GM23248 (cell line): ENCODE measurements at places on chromosomes 5 and 9. TPM values are rescaled to one million over a fixed set of nuclear protein-coding genes. Genes with fewer than 3 reads are reported as not detected.
A peak's percentile ranks its signal among the peaks of the same experiment; 100 is the strongest.

DNA sequence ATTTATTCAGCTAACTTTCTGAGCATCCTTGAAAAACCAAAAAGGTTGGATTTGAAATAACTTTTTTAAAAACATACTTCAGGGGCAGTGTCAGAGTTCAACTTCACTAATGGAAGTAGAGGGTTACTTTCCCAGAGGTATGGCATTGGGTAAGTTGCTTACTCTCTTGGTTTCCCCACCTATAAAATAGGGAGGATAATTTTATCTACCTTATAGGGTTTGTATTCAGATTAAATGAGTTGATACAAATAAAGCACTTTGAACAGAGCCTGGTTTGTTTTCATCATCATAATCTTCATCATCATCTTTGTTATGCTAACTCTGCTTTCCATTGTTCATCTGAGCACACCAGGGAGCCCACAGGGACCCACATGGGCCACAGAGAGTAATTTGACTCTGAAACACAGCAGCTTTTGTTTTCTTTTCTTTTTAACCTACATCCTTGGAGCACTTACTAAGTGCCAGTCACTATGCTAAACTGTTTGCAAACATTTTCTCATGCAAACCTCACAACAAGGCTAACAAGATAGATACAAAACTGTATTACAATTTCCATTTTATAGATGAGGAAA is 179.1 kb upstream of the SLC24A2 start:
- DNase-seq = no peak

DNA sequence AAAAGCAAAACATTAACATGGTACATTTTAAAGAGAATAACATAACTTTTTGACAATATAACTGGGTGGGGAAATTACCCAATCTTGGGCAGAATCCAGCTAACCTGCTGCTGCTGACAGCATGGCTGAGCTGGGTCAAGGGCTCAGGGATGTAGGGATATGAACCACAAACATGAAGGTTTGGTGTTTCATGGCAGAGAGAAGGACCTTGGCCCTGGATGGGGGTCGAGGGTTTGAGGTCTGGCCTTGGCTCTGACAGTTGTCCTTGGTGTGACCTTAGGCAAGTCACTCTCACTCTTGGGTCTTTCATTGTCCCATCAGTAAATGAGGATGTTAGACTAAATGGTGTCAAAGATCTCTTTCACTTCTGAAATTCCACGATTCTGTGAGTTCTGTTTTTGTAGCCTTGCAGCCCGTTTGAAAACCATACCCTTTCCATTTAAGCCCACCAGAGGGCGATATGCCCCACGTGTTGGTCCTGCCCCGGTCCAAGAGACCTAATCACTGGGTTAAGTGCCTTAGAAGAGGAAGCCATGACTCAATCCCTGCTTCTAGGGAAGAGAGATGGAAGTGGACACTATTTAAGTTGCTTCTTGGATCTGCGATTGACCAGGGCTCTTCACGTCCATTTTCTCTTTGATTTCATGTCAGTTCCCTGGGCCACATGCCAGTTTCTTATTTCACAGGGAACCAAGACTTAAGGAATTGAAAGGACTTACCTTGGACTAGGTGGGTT is 56.8 kb upstream of the TEX48 start:
- DNase-seq = peak; percentile 95

DNA sequence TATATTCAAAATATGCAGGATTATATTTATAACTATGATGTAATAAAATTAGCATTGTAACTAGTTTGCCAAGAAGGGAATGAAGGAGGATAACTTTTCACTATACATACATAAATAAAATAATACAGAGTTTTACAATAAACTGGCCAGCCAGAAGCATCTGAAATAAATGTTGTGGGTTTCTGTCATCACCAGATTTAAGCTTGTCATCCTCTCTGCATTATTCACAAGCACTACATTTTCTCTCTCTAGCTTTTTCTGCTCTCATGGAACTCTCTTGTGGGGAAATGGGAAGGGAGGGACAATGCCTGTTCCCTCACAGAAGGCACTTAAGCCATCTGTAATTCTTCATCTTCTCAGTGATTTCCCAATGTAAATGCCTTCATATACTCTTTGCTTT is 626.8 kb downstream of the SEMA5A start:
- DNase-seq = no peak

DNA sequence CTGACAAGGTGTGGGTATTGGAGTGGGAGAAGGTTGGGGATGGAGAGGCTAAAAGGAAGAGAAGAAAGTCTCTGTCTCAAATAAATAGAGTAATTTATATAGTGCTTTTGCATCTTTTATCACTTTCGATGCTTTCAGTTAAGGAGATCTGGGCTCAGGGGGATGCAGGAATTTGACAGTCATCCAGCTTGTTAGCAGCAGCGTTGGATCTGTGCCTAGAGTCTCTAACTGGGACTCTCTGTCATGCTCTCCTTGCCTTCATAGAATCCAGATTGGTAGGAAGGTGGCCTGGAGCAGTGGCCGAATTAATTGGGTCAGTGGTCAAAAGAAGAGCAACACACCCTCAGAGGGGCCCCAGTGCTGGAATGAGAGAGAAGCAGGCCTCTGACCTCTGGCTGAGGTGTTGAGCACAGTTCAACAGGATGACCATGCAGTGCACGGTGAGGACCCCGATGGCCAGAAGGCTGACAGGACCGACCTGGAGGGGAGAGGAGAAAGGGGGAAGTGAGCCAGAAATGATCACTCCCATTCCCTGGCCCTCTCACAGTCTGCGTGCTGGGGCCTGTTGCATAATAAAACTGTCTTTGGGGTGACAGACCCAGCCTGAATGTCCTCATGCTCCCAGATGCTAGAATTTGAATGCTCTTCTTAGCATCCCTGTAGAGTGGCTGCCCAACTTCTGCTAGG is 7.6 kb downstream of the SLC36A3 start:
- no peak for DNase-seq

GRCh38 chr5:172546196-172546595 is 91.9 kb upstream of the SH3PXD2B start:
- no peak for DNase-seq

DNA sequence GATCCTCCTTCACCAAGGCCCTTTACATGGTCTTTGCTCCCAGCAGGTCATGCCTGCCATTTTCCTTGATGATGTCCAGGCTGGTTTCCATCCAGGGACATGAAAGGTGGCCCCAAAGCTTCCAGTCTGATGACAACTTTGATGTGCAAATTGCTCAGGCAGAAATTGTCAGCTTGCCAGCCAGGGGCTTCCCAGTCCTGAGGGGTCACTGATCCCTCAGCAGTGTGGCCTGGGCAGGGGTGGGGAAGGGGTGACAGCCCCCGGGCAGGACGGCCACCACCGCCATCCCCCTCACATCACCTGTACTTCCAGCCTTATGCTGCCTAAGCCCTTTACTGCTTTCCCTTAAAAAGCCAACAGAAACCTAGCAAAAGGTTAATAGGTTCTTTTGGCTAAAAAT is 96.3 kb downstream of the ANKRD33B start:
- no peak for DNase-seq

DNA sequence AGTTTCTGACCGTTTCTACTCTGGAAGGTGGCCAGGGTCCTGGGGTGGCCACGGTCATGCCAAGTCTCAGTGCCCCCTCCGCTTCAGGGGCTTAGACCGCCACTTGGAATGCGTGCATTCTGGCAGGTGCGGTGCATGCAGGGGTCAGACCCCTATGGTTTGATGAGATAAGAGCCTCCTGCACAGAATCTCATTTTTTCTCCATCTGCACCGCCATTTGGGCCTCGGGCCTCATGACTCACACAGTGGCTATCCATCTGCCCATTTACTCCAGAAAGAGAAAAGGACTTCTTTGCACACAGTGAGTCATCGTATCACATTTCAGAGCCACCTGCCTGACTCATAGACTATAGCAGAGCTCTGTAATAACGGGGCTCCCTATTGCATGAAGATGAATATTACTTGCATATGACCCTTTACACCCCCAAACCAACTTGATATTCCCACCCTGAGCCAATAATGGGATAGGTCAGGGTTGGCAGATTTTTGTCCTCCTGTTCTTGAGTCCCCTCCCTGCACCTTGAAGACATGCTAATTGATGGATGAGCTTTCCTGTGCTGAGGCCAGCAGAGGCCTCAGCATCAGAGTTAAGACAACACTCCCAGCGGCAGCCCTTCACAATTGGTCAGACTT is 157.4 kb downstream of the NR3C1 start:
- peak; percentile 97 for DNase-seq

GRCh38 chr5:127400946-127401670 is 110.5 kb downstream of the MEGF10 start:
- DNase-seq = no peak

DNA sequence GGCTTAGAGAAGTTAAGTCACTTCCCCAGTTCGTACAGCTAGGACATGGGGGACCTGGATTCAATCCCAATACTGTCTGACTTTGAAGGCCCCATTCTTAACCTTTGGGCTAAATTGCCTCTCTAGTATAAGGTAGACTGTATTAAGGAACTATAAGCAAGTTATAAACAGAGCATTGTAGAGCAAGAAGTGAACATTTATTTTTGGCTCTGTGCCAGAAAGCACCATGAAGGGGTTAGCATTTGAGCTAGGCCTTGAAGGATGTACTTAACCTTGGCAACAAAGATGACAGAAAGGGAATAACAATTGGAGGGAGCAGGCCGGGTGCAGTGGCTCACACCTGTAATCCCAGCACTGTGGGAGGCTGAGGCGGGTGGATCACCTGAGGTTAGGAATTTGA is 32.8 kb downstream of the GALNT10 start:
- DNase-seq = no peak

- peak; percentile 31 for DNase-seq
Measured at GRCh38 chr9:107312376-107313050, 29.4 kb downstream of the RAD23B start.

DNA sequence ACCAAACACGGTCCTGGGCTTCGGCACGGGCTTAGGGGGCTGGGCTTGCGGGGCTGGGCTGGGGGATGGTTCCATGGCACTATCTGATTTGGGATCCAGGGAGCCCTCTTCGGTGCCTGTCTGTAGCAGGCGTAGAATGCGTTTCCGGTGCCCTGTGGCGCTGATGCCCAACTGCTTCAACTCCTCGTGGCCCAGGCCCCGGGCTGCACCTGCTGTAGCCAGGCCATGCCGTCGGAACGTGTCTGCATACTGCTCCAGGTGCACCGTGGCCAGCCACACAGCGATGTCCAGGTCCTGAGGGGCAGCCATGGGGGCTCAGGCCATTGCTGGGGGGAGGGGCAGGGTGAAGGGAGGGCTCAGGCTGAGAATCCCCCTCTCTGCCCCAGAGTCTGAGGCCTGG is 1.9 kb downstream of the ARAP3 start:
- DNase-seq = no peak

DNA sequence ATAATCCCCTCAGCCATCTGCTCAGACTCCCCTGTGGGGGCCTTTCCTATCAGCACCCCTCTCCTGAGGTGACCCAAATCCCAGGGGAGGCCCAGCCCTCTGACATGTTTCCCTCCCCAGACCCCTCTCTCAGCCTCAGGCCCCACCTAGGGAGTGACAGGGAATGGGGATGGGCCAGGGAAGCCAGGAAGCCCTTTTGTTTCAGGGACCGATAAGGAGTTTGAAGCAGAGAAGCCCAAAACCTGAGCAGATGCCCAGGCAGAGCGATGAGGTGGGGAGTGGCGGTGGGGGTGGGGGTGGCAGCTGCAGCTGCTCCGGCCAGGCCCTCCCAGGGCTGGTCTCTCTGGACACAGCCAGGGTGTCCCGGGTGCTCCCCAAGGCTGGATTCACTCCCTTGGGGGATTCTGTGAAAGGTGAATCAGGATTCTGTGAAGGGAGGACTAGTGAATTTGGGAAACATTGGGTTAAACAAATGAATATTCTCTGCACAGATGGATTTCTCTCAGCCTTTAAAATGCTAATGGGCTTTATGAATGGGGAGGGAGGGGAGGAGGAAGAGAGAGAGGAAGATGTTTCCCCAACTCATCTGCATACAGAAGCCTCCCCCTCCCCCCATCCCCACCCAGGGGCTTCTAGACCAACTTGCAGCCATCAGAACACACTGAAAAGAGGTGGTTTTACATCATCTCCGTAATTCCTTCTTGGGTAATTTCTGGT is 17.4 kb downstream of the AKNA start:
- no peak for DNase-seq

DNA sequence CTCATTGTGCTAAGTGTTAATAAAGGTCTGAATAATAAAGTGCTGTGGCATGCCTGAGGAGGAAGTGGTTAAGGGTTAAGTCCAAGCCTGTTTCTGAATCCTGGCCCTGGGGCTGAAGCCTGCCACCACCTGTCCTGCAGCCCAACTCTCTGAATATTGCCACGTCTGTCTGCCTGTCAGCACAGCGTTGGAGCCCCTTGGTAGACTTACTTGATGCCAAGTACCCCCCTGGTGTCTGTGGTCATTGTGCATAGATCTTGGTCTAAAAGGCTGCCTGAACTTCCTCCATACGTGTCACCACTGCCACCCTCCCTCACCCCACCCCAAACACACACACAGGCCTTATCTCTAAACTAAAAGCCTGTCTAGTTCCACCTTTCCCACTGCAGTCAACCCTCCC is 35.4 kb upstream of the SLC2A8 start:
- DNase-seq = no peak

DNA sequence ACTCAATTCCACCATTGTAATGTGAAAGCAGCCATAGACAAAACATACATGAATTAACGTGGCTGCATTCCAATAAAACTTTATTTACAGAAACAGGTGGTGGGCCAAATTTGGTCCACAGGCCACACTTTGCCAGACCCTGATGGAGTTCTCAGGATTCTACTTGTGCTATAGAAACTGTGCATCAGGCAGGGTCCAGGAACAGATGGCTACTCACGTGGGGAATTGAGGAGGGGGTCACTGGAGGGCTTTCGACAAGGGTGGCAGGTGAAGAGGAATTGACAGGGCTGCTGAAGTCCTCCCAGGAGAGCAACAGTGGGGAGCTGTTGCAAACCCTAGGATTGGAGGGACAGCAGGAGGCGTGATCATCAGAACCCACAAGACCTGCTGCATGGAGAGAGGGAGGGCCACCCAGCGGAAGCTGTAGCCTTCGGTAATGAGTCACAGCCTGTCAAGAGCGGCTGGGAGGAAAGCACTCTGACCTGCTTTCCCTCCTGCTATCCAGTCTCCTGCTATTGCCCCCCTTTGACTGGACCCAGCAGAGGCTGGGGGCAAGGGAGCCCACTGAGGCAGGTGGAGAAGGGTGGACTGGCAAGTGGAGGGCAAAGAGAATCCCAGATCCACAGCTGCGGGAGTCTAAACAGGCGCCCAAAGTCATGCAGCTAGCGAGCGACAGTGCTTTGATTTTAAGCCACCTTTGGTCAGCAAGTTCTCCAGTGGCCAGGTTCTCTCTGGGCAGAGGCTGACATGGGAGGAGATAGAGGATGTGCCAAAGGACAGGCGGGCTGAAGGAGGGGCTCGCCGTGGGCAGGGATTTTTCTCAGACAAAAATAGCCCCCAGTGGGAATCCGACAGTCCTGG is 138.3 kb upstream of the SMIM23 start:
- peak; percentile 42 for DNase-seq

The SLC36A2 gene
- not detected in 2 replicates for polyA plus RNA-seq

The TLN1 gene
- polyA plus RNA-seq = 198 and 202 TPM in 2 replicates

The SPATA31C1 gene
- not detected in 2 replicates for polyA plus RNA-seq

The GRK6 gene
- polyA plus RNA-seq = 7.7 and 13.5 TPM in 2 replicates
